ENCODE measurements at places on chromosomes 4 and X. TPM values are rescaled to one million over a fixed set of nuclear protein-coding genes. Genes with fewer than 3 reads are reported as not detected.

Gene GASK1B
- 25.8 TPM for total RNA-seq

Gene KLHL4
- 0.74 TPM for total RNA-seq

Gene CENPVL3
- total RNA-seq = 5.4 TPM

Gene NEXMIF
- total RNA-seq = 1.8 TPM

Gene GNRHR
- total RNA-seq = not detected

GRCh38 chrX:39893417-39894338 is 204.1 kb downstream of the BCOR start:
- no peak for DNase-seq

DNA sequence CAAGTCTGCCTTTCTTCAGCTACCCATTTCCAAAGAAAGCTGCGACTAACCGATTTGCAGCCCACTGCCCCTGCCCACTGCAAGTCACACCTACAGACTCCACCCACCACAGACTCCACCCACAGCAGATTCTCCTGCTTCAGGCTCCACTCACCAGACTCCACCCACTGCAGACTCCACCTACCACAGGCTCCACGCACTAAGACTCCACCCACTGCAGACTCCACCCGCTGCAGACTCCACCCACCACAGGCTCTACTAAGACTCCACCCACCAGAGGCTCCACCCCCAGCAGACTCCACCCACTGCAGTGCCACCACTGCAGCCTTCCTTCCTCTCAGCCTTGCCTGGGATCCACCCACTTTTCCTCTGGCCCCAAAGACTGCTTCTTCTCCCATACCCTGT is 41.3 kb downstream of the ABLIM2 start:
- DNase-seq = no peak

GRCh38 chr4:18444206-18444605 is 422.7 kb upstream of the LCORL start:
- no peak for DNase-seq

DNA sequence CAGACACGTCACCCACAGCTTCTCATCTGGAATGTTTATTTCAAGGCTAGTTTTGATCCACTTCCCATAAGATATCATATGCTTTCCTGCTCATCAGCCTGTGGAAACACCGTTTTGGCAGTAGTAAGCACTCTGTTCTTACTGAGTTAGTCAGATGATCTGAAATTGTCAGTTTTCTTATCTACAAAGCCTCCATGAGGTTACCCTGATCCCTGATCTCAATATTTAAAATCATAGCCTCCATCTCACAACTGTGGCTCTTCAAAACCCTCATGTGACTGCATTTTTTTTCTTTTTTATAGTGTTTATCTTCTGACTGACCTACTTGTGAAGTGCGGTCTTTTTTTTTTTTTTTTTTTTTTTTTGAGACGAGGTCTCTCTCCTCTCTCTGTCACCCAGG is 22.7 kb downstream of the BST1 start:
- no peak for DNase-seq

- DNase-seq = no peak
Observed at GRCh38 chr4:145665773-145666172, 14.2 kb upstream of the C4orf51 start.

DNA sequence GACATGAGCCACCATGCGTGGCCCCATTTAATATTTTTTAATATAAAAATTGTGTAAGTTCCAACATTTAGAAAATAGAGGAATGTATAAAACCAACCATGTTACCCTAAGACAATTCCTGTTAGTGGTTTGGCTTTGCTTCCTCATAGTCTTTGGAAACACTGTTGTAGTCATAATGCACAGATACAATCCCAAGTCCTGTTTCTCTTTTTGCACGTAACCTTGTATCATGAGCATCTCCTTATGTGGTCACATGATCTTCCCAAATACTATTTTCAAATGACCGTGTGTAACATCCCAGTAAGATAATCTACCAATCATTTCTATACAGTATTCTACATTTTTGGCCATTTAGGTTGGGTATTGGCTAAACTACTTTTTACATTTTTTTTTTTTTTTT is 13.9 kb upstream of the RHOH start:
- no peak for DNase-seq

- no peak for DNase-seq
Observed at GRCh38 chrX:50801135-50801534, 12.9 kb downstream of the SHROOM4 start.

DNA sequence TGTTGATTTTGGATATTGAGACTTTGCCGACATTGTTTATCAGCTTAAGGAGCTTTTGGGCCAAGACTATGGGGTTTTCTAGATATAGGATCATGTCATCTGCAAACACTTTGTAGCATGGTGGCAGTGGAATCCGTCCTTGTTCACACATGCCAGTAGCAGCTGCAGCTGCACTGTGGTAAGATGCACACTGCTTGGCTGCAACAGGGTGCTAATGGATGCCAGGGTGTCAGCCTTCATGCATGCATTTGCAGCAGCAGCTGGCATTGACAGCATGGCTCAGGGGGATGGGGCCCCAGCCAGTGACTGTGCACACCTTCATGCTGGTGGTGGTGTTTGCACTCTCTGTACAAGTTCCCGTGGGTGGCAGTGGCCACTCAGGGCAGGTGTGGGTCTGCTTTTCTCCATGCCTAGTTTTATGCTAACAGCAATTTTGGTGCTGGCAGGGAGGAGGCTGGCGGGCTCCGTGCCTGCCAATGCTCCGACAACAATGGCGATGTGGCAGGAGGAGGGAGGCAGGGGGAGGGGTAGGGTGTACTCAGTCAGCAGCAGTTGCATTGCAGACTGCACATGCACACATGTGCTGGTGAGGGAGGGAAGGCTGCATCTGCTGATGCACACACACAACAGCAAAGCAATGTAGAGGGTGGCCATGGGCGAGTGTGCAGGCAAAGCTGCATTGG is 37.5 kb downstream of the BEX3 start:
- no peak for DNase-seq

DNA sequence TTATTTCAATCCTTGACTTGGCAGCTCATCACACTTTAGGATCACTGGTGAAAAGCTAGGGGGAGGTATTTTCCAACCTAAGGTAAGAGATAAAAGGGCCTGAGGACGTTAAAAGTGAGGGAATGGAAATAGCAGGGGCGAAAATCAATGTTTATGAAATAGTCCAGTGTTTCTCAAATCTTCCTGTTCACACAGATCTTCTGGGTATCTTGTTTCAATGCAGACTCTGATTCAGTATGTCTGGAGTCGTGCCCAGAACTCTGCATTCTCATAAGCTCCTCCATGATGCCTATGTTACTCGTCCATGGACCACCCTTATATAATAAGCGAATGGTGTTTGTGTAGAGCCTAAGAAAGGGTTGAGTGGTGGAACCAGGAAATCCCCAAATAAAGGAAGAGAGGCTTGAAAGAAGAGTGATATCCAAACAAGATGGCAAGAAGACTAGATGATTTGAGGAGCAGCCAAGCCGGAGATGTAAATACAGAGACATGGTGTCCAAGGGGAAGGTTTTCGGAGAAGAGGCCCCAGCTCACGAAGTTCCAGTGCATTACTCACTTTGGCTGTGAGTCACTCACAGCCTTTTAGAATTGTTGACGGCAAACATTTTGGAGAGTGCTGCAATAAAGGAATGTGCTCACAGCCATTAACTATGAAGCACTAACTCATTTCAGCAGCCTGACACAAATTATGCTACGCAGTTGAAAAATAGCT is 215.6 kb upstream of the PPARGC1A start:
- no peak for DNase-seq

- no peak for DNase-seq
Observed at GRCh38 chr4:88320780-88321373, 36.5 kb upstream of the PPM1K start.

GRCh38 chr4:40253906-40254305 is 57.1 kb downstream of the RHOH start:
- no peak for DNase-seq

DNA sequence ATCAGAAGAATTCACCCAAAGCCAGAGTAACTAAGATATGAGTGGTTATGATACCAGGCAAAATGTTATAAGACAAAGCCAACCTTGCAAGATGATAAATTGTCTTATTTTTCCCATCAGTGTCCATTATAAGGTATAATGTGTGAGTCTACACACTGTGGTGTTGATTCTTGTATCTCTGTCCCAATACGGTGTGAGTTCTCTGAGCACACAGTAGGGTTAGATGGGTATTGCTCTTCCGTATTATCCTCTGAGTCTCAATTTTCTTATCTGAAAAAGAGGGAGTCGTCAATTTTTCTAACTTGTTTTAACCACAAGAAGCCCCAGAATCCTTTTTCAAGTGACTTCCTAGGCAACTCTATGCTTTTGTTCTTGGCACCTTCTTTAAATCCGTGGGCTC is 69.9 kb downstream of the HMGB2 start:
- DNase-seq = no peak

GRCh38 chr4:108590776-108591175 is 29.6 kb upstream of the RPL34 start:
- no peak for DNase-seq

DNA sequence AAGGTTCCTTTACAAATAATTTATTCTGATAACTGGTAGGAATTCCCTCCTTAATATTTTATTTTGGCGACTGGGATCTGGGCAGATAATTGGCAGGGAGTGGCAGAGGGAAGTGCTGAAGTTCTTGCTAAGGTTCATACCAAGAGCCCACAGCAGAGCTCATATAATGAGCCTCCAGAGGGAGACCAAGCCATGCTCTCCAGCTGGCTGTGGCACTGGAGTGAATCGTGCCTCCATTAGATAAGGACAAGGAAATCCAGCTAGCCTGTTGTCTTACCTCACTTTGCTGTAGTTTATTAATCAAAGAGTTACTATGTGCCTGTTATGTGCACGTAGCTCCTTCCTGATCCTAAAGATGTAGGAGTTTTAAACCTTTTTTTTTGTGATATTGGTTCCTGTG is 1.3 kb downstream of the ASB12 start:
- no peak for DNase-seq

DNA sequence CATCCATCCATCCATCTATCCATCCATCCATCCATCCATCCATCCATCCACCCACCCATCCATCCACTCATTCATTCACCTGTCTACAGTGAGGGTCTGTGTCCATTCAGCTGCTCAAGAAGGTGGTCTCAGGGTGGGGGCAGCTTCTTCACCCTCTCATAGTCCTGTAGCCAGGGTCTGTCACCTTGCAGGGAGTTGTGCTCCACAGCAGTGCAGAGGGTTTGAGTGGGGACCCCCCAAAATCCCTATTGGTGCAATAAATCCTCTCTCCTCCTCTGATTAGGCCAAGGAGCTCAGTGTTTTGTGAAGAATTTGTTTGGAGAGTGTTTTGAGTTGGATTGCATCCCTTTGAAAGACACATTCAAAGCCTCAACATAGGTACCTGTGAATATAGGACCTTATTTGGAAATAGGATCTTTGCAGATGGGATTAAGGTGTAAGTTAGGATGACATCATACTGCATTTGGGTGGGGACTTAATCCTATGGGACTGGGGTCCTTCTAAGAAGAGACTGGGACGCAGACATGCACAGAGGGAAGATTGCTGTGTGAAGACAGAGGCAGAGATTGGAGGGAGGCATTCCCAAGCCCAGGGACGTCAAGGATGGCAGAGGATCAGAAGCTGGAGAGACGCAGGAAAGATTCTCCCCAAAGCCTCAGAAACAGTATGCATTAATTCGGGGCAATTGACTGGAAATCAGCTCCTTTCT is 12.0 kb downstream of the P2RY8 start:
- DNase-seq = no peak

DNA sequence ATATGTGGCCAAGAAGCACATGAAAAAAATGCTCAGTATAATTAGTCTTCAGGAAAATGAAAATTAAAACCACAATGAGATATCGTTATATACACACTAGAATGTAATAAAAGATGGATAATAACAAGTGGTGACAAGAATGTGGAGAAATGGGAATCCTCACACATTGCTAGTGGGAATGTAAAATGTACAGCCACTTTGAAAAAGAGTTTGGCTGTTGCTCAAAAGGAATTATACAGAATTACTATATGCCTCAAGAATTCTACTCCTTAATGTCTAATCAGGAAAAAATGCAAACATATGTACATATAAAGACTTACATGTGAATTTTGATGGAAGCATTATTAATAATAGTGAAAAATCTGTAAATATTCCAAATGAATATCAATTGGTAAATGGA is 102.2 kb downstream of the SPCS3 start:
- DNase-seq = no peak

GRCh38 chr4:132763465-132763864 is 385.6 kb upstream of the PCDH10 start:
- no peak for DNase-seq

- DNase-seq = no peak
Observed at GRCh38 chr4:142519342-142519741, 326.8 kb downstream of the INPP4B start.

GRCh38 chr4:9923195-9923812 is 98.0 kb downstream of the SLC2A9 start:
- DNase-seq = no peak

DNA sequence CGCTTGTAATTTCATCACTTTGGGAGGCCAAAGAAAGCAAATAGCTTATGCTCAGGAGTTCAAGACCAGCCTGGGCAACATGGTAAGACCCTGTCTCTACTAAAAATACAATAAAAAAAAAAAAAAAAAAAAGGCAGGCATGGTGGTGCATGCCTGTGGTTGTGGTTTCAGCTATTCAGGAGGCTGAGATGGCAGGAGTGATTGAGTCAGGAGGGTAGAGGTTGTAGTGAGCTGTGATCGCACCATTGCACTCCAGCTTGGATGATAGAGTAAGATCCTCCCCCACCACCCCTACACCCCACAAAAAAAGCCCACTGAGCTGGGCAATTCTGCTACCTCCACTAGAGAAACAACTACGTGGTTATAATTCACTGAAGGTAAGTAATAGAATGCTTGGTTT is 118.8 kb upstream of the PCDH18 start:
- DNase-seq = no peak

- no peak for DNase-seq
Observed at GRCh38 chrX:38893441-38893840, 92.2 kb downstream of the MID1IP1 start.

DNA sequence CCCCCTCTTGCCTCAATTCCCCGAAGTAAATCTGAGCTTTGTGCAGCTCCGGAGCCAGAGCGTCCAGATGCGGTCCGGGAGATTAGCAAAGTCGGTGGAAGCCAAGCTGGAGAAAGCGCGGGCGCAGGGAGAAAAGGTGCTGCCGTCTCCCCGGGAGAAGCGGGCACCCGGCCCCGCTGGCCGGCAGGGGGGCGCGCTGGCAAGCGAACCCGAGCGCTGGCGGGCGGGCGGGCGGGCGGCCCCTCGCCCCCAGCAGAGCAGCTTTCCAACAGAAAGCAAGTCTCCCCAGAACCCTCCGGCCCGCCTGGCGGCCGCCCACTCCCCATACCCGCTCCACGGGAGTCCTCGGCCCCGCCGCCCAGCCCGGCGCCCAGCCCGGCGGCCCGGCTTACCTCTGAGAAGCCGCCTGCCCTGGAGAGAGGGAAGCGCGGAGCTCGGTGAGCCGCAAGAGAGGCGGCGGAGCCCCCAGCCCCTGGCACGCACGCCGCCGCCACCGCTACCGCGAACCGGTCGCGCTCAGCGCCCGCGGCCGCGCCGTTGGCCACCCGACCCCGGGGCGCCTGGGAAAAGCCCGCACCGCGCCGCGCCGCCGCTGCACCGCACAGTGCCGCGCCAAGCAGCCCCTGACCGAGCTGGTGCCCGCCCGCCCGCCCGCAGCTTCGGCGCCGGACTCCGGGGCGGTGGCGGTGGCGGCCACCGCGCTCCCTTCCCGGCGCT is 529 bp upstream of the CITED1 start:
- DNase-seq = no peak
